ENCODE measurements at places on chromosomes 4 and X. TPM values are rescaled to one million over a fixed set of nuclear protein-coding genes. Genes with fewer than 3 reads are reported as not detected.
A peak's percentile ranks its signal among the peaks of the same experiment; 100 is the strongest.

Gene GPR143
- not detected for total RNA-seq

Gene SH2D1A
- 2.6 TPM for total RNA-seq

Gene STS
- 2.3 TPM for total RNA-seq

Gene USP17L24
- total RNA-seq = not detected

Gene DUX4
- not detected for total RNA-seq

Gene SATL1
- not detected for total RNA-seq

Gene CTBP1
- total RNA-seq = 415 TPM

Gene PIM2
- 1.2 TPM for total RNA-seq

Gene SLC25A5
- 108 TPM for total RNA-seq

Gene PHOX2B
- total RNA-seq = 2.0 TPM

Gene ARL9
- total RNA-seq = not detected

Gene PORCN
- 16.2 TPM for total RNA-seq

Gene GLRA3
- total RNA-seq = 0.18 TPM

GRCh38 chrX:31547816-31548215 is 476.0 kb upstream of the FTHL17 start:
- H3K27me3 ChIP-seq = no peaks in the 10 kb centered on the region
- DNase-seq = no peak
- no peak overlapping the region for H3K4me3 ChIP-seq
- no peaks in the 10 kb centered on the region for H3K4me1 ChIP-seq
- H3K36me3 ChIP-seq = no peaks in the 10 kb centered on the region

DNA sequence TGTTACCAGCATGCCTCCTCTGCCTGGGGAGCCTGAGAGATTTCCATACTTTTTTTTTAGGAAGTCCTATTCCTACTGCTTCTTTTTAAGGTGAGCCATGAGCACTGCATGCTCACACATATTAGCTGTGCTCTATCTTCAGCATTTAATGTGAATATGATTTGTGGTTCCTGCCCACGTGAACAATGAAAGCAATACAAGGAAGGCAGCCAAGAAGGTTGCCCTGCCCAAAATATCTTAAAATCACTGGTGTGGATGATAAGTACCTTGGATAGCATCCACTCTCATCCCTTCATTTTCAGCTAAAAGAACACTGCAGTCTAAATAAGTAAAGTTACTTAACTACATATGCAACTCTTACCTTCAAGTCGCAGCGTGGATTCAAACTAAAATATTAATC is 607.5 kb downstream of the PACRGL start:
- peaks cover 6% of the 10 kb centered on the region for H3K4me1 ChIP-seq
- no peak overlapping the region for H3K27ac ChIP-seq
- no peaks in the 10 kb centered on the region for H3K27me3 ChIP-seq
- no peak for DNase-seq

GRCh38 chr4:96642490-96642889 is 802.6 kb downstream of the PDHA2 start:
- H3K27ac ChIP-seq = no peak overlapping the region
- no peaks in the 10 kb centered on the region for H3K27me3 ChIP-seq
- no peaks in the 10 kb centered on the region for H3K36me3 ChIP-seq
- no peaks in the 10 kb centered on the region for H3K4me1 ChIP-seq
- H3K4me3 ChIP-seq = no peak overlapping the region

GRCh38 chrX:111349101-111349500 is 62.9 kb downstream of the DCX start:
- H3K4me1 ChIP-seq = peaks cover 5% of the 10 kb centered on the region
- no peak overlapping the region for H3K27ac ChIP-seq
- H3K4me3 ChIP-seq = no peak overlapping the region
- DNase-seq = no peak
- no peaks in the 10 kb centered on the region for H3K27me3 ChIP-seq
- no peaks in the 10 kb centered on the region for H3K36me3 ChIP-seq

GRCh38 chr4:42778349-42778748 is 114.2 kb upstream of the GRXCR1 start:
- no peak overlapping the region for H3K27ac ChIP-seq
- DNase-seq = no peak
- H3K36me3 ChIP-seq = no peaks in the 10 kb centered on the region
- H3K4me3 ChIP-seq = no peak overlapping the region
- H3K4me1 ChIP-seq = no peaks in the 10 kb centered on the region

DNA sequence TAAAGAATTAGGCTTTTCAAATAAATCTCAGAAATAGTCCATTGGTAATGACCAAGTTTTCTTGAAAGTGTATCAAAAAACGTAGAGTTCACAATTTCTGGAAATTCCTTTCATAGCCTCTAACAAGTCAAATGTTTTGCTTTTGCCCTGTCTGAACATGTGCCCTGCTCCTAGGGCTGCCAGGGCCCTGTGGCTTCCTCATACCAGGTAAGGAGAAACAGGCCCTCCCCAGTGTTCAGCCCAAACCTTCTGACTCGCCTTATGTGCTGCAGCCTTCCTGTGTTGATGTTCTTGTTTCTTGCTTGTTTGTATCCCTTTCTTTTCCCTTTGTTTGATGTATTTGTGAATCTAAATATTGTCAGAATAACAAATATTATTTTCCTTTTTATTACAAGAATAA is 146.1 kb upstream of the PACRGL start:
- DNase-seq = no peak
- H3K27me3 ChIP-seq = no peaks in the 10 kb centered on the region
- no peaks in the 10 kb centered on the region for H3K4me1 ChIP-seq
- H3K27ac ChIP-seq = no peak overlapping the region

DNA sequence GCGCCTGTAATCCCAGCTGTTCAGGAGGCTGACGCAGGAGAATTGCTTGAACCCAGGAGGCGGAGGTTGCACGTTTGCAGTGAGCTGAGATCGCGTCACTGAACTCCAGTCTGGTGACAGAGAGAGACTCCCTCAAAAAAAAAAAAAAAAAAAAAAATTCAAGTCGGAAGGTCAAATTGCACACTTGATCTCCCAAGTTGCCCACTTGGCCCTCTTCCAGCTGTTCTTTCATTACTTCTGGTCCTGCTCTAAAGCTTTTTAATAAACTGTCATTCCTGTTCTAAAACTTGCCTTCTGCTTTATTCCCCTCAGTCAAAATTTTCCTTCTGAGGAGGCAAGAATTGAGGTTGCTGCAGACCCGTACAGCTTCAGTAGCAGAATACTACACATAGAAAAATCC is 2358.0 kb downstream of the ARAP2 start:
- H3K4me1 ChIP-seq = no peaks in the 10 kb centered on the region
- no peaks in the 10 kb centered on the region for H3K36me3 ChIP-seq
- no peak overlapping the region for H3K4me3 ChIP-seq
- H3K27ac ChIP-seq = no peak overlapping the region
- no peaks in the 10 kb centered on the region for H3K27me3 ChIP-seq
- no peak for DNase-seq

DNA sequence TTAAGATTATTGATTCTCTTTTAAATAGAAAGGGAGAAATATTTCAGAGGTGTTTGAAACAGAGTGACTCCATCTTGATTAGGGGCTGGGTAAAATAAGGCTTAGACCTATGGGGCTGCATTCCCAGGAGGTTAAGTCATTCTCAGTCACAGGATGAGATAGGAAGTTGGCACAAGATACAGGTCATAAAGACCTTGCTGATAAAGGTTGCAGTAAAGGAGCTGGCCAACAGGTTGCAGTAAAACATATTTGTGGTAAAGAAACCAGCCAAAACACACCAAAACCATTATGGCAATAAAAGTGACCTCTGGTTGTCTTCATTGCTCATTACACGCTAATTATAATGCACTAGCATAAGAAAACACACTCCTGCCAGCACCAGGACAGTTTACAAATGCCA is 165.0 kb downstream of the SPIN4 start:
- no peak overlapping the region for H3K4me3 ChIP-seq
- no peaks in the 10 kb centered on the region for H3K27me3 ChIP-seq
- no peaks in the 10 kb centered on the region for H3K36me3 ChIP-seq
- no peak for DNase-seq
- no peak overlapping the region for H3K27ac ChIP-seq
- H3K4me1 ChIP-seq = no peaks in the 10 kb centered on the region

- no peak overlapping the region for H3K27ac ChIP-seq
- no peak overlapping the region for H3K4me3 ChIP-seq
- no peaks in the 10 kb centered on the region for H3K27me3 ChIP-seq
- H3K36me3 ChIP-seq = no peaks in the 10 kb centered on the region
Measured at GRCh38 chrX:110806145-110806544, 10.5 kb upstream of the CHRDL1 start.

- no peaks in the 10 kb centered on the region for H3K36me3 ChIP-seq
- no peaks in the 10 kb centered on the region for H3K27me3 ChIP-seq
- no peak overlapping the region for H3K27ac ChIP-seq
- H3K4me1 ChIP-seq = no peaks in the 10 kb centered on the region
- peak; percentile 19 for DNase-seq
Measured at GRCh38 chr4:106868381-106869035, 167.6 kb downstream of the DKK2 start.

GRCh38 chrX:41722816-41723618 is 964 bp upstream of the GPR82 start:
- H3K36me3 ChIP-seq = no peaks in the 10 kb centered on the region
- no peaks in the 10 kb centered on the region for H3K4me1 ChIP-seq
- H3K4me3 ChIP-seq = no peak overlapping the region
- H3K27me3 ChIP-seq = no peaks in the 10 kb centered on the region
- no peak overlapping the region for H3K27ac ChIP-seq
- no peak for DNase-seq

DNA sequence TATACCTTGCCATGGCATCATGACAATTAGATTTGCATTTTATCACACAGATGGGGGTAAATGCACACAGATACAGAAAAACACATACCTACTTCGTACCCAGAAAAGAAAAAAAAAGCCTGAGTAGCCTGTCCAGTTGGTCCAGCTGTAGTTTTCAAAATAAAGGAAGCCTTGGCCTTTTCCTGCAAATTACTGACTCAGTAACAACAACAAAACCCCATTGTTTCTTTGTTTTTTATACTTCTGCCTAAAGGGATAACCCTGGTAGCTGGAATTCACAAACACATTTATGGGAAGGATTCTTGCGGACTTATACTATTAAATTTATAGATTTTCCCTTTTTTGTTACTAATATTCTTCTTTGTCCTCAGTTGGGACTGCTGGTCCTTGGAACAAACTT is 156.4 kb upstream of the PCDH10 start:
- no peak overlapping the region for H3K27ac ChIP-seq
- no peaks in the 10 kb centered on the region for H3K4me1 ChIP-seq
- H3K36me3 ChIP-seq = no peaks in the 10 kb centered on the region
- H3K4me3 ChIP-seq = no peak overlapping the region
- no peak for DNase-seq
- H3K27me3 ChIP-seq = no peaks in the 10 kb centered on the region

GRCh38 chrX:56313308-56313707 is 81.2 kb downstream of the KLF8 start:
- DNase-seq = no peak
- no peak overlapping the region for H3K27ac ChIP-seq
- H3K4me1 ChIP-seq = no peaks in the 10 kb centered on the region
- no peaks in the 10 kb centered on the region for H3K27me3 ChIP-seq
- H3K4me3 ChIP-seq = no peak overlapping the region
- no peaks in the 10 kb centered on the region for H3K36me3 ChIP-seq

DNA sequence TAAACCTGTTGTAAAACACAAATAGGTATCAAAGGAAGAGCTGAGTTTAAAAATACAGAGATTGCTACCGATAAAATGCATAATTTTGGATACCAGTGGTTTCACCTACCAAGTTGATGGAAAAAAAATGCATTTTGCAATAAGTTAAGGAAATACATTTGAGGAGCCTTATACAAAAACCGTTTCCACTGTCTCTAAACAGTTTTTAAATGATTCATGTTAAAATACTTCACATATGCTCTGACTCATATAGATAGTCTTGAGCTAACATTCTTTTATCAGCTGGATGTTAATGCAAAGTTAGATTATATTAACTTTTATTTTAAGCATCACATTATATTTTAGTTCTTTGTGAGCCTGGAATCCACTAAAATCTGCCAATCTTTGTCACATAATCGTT is 50.6 kb upstream of the ANKRD17 start:
- DNase-seq = no peak
- no peaks in the 10 kb centered on the region for H3K36me3 ChIP-seq
- no peaks in the 10 kb centered on the region for H3K27me3 ChIP-seq
- H3K4me1 ChIP-seq = no peaks in the 10 kb centered on the region

GRCh38 chrX:55213381-55213780 is 6.8 kb upstream of the PAGE5 start:
- no peaks in the 10 kb centered on the region for H3K4me1 ChIP-seq
- no peak for DNase-seq
- no peak overlapping the region for H3K4me3 ChIP-seq
- H3K36me3 ChIP-seq = no peaks in the 10 kb centered on the region

GRCh38 chr4:180041576-180041975 is 2201.6 kb upstream of the TENM3 start:
- DNase-seq = no peak
- no peaks in the 10 kb centered on the region for H3K27me3 ChIP-seq
- no peak overlapping the region for H3K4me3 ChIP-seq
- no peaks in the 10 kb centered on the region for H3K36me3 ChIP-seq

DNA sequence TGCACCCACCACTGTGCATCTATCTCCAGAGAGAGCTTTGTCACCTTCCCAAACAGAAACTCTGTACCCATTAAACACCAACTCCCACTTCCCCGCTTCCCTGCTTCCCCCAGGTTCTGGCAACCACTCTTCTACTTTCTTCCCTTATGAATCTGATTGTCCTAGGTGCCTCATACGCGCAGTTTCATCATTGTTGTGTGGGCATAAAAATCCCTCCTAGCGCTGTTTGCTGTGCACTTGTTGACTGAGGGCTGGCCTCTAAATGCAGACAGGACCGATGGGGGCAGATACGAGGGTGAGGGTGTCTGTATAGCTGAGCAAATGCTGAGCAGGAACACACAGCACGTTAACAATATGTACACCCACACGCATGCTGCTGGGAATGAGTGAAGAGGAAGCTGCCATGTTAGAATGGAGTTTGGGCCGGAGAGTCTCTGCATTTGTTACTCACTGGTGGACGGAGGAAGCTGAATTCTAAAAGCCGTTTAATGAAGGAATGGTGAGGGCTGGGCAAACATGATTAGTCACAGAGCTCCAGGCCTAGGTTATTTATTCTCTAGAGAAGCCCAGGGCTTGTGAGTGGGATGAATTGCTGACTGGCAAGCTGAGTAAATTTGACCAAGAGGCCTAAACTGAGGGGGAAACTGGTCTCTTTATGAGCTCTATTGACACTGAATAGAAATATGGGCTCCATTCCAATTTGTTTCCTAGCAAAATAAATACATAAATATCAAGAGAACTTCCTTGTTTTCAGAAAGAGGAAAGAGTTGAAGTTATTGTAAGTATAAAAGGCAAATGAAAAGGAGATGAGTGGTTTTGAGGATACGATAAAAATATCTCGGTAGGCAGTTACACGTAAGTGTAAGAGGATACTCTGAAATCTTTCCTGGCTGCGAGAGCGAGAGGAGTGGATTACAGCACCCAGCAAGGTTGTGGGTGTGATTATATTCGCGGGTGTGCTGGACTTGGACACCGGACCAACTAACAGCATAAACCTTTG is 95.9 kb upstream of the RPS6KA3 start:
- no peaks in the 10 kb centered on the region for H3K4me1 ChIP-seq
- peak overlapping the region; percentile 64 for H3K27ac ChIP-seq
- peak; percentile 86 for DNase-seq
- H3K4me3 ChIP-seq = no peak overlapping the region
- H3K36me3 ChIP-seq = no peaks in the 10 kb centered on the region
